GM12864 (cell line): ENCODE measurements at places on chromosomes 12 and 14.
A peak's percentile ranks its signal among the peaks of the same experiment; 100 is the strongest.

- no peak for DNase-seq
These were observed 163.3 kb upstream of the NTF3 start for GRCh38 chr12:5268424-5269210.

DNA sequence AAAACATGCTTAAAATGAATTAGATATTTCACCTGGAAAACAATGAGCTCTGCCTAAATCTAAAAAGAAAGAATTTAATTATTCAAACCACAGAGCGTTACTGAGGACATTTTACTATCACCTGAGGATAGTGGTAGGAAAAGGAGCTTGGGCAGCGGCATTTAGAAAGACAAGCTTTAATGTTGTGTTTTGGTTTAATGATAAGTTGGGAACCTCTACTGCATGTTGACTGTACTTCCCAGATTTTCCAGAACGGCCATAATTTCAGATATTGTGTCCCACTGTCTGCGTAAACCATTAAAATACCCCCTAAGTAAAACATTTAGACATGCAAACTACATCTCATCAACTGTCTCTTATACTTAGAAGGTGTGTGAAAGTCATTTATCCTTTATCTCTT, 55.4 kb downstream of the CPM start:
- DNase-seq, result no peak

- no peak for DNase-seq
These were observed 6.0 kb upstream of the LGALS3 start for GRCh38 chr14:55123101-55123500.

DNA sequence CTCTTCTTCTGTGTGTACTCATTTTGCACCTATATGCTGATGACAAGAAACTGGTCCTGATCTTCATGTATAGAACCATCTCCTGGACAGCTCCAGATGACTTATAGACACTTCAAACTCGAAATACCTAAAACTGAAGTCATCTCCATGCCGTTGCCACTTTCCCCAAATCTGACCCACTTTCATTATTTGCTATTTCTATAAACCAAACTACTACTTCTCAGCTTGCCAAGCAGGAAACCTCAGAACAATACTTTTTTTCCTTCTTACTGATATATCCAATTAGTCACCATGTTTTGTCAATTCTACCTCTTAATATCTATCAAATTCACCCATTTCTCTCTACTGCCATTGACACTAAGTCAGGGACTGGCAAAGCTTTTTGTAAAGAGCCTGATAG, 14.8 kb downstream of the SGPP1 start:
- no peak for DNase-seq

- no peak for DNase-seq
These were observed 373.1 kb downstream of the SOX5 start for GRCh38 chr12:23576372-23576771.

- DNase-seq, result no peak
These were observed 10.2 kb upstream of the GOLGA5 start for GRCh38 chr14:92783813-92784431.

GRCh38 chr14:77032491-77032843, 4.0 kb upstream of the IRF2BPL start:
- no peak for DNase-seq

- no peak for DNase-seq
These were observed 78.4 kb upstream of the TSPAN8 start for GRCh38 chr12:71236133-71236660.

DNA sequence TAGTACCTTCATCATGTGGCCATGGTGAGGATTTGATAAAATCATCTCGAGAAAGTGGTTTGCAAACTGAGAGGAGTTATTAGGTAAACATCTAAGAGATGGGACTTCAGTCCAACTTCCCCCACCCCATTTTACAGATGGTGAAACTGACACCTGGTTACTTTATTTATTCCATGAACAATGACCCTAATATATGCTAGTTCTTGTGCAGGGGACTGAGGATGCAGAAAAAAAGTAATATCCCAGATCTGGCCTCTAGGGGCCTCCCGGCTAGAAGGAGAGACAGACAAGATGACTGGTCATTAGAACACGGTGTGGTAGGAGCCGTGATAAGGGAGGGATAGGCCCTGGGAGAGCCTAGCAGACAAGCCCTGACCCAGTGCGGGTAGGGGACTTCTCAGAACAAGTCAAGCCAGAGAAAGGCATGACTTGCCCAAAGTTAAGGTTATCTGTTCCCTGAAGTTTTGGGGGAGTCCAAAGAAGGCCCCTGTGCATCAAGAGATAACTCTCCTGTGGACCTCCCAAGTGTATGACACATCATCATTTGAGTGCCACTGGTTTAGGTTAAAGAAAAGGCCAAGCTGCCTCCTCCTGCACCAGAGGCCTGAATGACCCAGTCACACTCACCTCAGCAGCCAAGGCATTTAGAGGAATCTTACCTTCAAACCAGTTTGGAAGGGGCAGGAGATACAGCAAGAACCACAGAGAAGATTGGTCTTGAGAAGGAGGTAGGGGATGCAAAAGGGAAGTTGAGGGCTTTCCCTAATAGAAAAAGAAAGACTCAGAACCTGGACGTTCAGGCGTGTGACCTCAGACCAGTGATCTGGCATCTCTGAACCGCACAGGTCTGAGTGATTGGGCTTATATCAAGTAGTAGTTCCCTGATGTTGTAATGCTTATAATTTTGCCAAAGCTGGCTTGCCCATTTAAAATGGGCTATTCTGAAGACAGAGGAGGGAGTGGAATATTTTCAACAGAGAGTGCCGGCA, 1.6 kb downstream of the CMKLR1 start:
- no peak for DNase-seq

- peak; percentile 1 for DNase-seq
These were observed 400.9 kb downstream of the SNAPC1 start for GRCh38 chr14:62162998-62163589.

DNA sequence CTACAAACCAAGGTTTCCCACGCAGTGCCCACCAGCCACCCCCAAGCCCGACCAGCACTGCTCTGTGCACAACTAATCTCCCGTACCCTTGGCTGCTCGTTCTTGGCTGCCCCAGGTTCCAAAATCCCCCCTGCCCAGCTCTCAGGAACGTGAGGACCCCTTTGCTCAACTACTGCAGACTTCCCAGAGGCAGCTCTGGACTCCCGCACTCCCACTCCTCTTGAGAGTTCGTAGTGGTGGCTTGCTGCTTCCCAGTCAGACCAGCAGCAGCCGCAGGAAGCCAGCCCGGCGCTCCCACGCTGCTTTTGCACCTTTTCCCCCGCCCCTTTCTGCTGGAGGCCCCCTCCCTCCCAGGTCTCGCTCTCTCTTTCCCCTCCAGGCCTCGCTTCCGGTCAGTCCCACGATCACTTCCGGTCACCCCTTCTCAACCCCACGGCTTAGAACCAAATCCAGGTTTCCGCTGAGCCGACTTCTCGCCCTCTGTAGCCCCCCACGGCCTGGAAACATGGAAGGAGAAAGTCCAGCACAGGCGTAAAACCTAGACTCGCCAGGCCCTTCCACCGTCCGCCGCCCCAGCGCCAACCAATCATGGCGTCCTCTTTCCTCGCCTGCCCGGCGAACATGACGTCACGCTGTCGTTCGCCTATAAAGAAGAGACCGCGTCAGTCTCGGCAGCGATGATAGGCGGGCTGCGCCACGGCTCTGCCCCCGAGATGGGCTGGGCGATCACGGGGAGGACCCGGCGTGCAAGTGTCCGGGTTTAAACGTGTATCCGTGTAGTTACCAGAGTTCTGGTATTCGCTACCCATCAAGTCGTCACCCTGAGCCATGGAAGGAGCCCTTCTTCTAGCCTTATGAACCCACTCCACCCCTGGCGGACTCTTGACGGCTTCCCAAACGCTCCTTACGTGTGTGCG, at the start of gene TFCP2:
Gene TFCP2 (minus strand): TSS at position 621 of the 917 bp plus-strand sequence. CDS start 713 bp downstream, outside the sequence.
- peak; percentile 85 for DNase-seq

- DNase-seq, result no peak
These were observed 37.8 kb upstream of the PPP1CC start for GRCh38 chr12:110780448-110780847.

- no peak for DNase-seq
These were observed 214.1 kb upstream of the FLRT2 start for GRCh38 chr14:85315733-85316290.

DNA sequence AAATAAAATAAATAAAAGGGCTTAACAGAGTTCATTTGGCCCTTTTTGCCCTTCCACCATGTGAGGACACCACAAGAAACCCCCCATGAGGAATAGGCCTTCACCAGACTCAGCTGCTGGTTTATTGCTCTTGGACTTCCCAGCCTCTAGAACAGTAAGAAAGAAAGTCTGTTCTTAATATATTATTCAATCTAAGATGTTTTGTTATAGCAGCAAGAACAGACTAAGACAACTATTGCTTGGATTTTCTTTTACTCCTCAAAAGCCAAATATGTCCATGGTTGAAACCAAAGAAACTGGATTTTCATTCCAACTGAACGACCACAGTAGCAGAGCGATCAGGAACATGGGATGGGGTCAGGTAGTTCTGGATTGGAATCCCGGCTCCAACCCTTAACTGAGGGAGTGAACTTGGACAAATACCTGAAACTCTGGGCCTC, 157.2 kb upstream of the EEA1 start:
- DNase-seq, result no peak

GRCh38 chr12:56864318-56864717, 69.9 kb downstream of the SDR9C7 start:
- DNase-seq, result no peak

DNA sequence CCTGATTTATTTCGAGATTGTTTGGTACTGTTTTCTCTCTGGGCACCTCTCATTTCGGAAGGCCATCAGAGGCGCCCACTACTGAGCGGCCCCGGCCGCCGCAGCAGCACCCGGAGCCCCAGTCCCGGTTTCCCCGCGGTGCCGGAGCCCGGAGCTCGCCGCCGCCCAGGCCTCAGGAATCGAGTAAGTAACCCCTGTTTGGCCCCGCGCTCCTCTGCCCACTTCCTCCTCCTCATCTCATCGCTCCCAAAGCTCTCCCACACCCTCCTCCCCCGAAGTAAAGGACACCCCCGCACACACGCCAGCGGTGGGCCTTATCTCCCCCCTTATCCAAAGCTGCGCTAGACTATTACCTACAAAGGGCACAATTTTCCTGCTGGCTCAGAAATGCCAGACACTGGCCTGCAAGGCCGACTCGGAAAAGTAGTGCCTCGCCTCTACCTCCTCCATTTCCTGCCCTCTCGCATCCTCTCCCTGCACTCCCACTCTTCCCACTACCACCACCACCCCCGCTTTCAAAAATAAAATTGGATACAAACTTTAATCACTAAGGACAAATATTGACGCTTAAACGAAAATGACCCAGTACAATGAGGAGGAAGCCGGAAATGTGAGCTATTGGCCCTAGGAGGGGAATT, 637 bp upstream of the FOXG1 start:
- DNase-seq, result no peak

- no peak for DNase-seq
These were observed 162.7 kb upstream of the PWP1 start for GRCh38 chr12:107522692-107523477.

- DNase-seq, result no peak
These were observed 186.0 kb upstream of the DCN start for GRCh38 chr12:91368613-91369012.

GRCh38 chr12:132719141-132719953, 8.7 kb downstream of the PGAM5 start:
- DNase-seq, result no peak

DNA sequence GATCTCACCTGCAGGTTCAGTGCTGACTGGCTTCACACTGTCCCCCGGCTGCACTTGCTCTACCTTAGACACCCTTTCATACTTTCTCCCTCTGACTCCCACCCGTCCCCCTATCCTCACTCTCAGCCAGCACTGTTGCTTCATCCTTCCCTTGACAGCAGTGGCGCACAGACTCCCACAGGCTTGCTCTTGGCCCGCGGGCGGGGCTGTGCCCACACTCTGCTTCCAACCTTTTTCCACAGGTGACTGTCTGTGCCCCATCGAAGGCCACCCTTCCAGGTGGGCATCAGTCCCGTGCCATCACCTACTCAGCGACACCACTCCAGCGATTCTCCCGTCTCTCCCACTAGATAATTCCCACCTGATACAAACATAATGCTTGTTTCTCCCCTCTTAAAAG, 1.0 kb upstream of the RPS6KL1 start:
- no peak for DNase-seq

DNA sequence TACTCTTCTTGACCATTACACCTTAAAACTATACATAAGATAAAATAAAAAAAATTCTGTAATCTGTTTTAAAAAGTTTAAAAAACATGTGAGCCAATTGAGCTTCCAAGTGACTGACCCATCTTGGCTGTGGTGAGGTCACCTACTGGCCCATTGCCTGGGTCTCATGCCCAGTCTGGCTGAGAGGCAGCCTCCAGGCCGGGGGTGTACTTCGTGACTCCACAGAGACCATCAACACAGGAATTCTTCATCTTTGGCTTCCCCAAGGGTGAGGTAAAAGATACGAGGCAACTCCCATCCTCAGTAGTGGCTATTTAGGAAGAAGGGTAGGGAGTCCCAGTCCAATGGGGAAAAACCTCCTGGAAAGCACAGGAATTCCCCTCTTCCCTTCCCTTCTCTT, 113.2 kb downstream of the APAF1 start:
- DNase-seq, result no peak

DNA sequence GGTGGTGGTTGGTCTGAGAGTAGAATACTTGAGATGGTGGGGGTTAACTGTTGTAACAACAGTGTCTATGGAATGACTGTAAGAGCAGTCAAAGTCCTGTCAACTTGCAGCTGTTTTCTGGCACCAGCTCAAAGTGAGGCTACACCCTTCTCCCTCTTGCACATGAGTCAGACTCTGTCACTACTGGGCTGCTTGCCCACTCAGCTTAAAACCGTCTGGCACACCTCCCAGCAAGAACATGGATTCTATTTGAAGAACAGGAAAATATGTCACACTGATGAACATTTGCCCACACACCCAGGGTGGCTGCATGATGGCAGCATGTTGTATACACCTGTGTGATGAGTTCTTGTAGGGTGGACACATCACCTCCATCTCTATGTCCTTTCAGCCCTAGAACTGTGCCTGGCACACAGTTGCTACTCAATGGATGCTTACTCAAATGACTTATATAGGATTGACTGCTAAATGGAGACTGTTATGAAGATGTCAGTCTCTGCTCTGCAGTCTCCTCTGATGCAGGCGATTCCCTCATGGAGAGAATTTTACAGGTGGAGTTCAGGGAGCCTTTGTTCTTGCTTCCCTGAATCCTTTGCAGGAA, 19.3 kb upstream of the SERPINA6 start:
- DNase-seq, result no peak

DNA sequence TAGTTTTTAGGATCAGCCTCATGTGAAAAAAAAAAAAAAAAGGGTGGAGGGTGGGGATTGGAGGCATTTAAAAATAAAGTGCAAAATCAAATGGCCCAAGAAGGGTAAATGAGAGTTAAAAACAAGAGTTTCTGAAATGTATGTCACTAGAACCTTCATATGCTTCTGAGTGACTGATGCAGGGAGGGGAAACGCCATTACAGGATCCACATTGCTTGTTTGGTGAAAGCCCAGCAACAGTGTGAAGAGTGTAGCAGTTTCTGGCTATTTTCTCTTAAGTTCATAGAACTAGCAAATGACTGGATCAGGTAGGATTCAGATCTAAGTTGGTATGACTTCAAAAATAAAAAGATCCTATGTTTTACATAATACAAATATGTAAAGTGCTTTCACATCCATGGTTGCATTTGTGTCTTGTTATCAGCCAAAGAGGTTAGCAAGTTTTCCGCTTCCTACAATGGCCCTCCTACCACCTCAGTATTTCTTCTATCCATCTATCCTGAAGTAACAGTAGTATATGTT, 2.9 kb downstream of the CHPT1 start:
- DNase-seq, result no peak

GRCh38 chr12:127194176-127194575, 1072.8 kb upstream of the TMEM132C start:
- no peak for DNase-seq

- DNase-seq, result no peak
These were observed 43.5 kb downstream of the C14orf132 start for GRCh38 chr14:96082420-96083300.
